Thoracic aorta (tissue), 2 donors: ENCODE measurements at places on chromosomes 13 and 19. TPM values are rescaled to one million over a fixed set of nuclear protein-coding genes. Genes with fewer than 3 reads are reported as not detected.

DNA sequence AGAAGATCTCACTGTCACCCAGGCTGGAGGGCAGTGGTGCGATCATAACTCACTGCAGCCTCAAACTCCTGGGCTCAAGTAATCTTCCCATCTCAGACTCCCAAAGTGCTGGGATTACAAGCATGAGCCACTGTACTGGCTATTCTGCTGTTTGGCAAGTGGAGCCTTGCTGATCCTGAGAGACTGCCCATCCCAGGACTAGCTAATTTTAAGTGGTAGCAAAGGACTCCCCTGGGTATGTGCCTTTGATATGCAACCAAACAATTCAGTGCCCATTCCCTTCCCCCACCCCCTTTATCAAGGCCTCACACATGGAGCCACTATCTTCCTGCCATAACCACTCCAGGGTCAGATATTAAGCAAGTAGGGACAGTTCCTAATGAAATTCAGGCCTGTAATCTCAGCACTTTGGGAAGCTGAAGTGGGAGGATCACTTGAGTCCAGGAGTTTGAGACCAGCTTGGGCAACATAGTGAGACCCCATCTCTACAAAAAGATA, 17.0 kb upstream of the ZNF460 start:
- H3K27me3 ChIP-seq, result no peaks in the 10 kb centered on the region
- H3K4me1 ChIP-seq, result no peaks in the 10 kb centered on the region
- H3K27ac ChIP-seq, result no peak overlapping the region
- no peak for DNase-seq
- H3K36me3 ChIP-seq, result peaks cover 22% of the 10 kb centered on the region

DNA sequence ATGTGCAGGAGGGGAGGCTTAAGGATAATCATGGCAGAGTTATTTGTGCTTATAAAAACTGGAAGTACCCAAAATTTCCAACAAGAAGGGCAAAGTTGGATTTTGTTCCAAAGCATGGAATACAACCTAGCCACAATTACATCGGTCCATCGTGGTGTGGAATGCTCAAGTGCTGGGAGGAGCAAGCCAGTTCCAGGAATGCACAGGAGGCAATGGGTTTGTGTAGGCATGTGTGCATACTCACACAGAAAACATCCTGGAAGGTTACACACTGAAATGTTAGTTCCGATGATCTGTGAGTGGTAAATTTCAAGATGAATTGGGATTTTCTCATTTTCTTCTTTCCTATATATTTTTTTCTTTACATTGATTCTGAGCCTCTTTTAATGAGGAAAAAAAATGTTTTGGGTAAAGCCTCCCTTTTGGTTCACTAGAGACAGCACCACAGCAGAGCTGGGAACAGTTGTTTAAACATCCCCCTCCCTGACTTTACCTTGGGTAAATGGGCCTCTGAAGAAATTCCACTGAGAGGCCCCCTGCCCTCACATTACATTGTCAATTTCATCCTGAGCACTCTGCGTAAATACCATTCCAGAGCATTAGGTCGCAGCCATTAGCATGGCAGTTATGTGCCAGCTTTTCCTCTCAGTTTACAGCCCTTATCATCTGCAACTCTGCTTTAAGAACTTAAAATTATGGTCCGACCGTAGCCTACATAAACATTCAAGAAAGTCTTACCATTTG, 122.0 kb downstream of the UQCRFS1 start:
- H3K27me3 ChIP-seq, result no peaks in the 10 kb centered on the region
- no peaks in the 10 kb centered on the region for H3K4me1 ChIP-seq
- no peak overlapping the region for H3K27ac ChIP-seq
- no peak overlapping the region for H3K4me3 ChIP-seq

- H3K4me3 ChIP-seq, result no peak overlapping the region
- H3K27me3 ChIP-seq, result no peaks in the 10 kb centered on the region
- no peak overlapping the region for H3K27ac ChIP-seq
- no peak for DNase-seq
- H3K36me3 ChIP-seq, result no peaks in the 10 kb centered on the region
Measured at GRCh38 chr13:61960981-61961380, 545.3 kb upstream of the PCDH20 start.

DNA sequence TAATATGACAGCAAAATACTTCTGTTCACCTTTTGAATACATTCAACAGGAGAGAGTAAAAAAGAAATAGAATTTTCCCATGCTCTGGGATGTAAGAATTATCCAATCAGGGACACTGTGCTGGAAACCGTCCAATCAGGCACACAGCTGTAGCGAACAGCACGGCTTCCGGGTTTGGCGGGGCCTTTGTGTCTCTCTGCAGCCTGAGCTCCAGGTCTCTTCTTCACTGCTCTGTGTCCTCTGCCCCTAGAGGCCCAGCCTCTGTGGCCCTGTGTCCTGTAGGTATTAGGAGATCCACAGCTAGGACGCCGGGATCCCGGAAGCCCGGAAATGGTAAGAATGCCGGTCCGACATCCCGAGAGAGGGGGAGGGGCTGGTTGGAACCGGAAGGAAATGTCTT, 92.7 kb downstream of the ZNF737 start:
- H3K36me3 ChIP-seq, result no peaks in the 10 kb centered on the region
- H3K27me3 ChIP-seq, result no peaks in the 10 kb centered on the region
- no peaks in the 10 kb centered on the region for H3K4me1 ChIP-seq
- no peak overlapping the region for H3K27ac ChIP-seq
- H3K4me3 ChIP-seq, result no peak overlapping the region
- DNase-seq, result no peak

- no peaks in the 10 kb centered on the region for H3K4me1 ChIP-seq
- no peak for DNase-seq
- H3K4me3 ChIP-seq, result no peak overlapping the region
- H3K36me3 ChIP-seq, result no peaks in the 10 kb centered on the region
- H3K27ac ChIP-seq, result no peak overlapping the region
- no peaks in the 10 kb centered on the region for H3K27me3 ChIP-seq
Measured at GRCh38 chr19:43372462-43372861, 19.0 kb downstream of the CD177 start.

ZNF844 gene
- 9.0 TPM for total RNA-seq

CYP2A6 gene
- not detected for total RNA-seq

FUT6 gene
- total RNA-seq, result not detected

C19orf67 gene
- not detected for total RNA-seq
